LoVo (cell line): ENCODE measurements at places on chromosomes 11 and 22.

GRCh38 chr11:27839226-27839913, 139.1 kb upstream of the BDNF start:
- DNase-seq: no peak

DNA sequence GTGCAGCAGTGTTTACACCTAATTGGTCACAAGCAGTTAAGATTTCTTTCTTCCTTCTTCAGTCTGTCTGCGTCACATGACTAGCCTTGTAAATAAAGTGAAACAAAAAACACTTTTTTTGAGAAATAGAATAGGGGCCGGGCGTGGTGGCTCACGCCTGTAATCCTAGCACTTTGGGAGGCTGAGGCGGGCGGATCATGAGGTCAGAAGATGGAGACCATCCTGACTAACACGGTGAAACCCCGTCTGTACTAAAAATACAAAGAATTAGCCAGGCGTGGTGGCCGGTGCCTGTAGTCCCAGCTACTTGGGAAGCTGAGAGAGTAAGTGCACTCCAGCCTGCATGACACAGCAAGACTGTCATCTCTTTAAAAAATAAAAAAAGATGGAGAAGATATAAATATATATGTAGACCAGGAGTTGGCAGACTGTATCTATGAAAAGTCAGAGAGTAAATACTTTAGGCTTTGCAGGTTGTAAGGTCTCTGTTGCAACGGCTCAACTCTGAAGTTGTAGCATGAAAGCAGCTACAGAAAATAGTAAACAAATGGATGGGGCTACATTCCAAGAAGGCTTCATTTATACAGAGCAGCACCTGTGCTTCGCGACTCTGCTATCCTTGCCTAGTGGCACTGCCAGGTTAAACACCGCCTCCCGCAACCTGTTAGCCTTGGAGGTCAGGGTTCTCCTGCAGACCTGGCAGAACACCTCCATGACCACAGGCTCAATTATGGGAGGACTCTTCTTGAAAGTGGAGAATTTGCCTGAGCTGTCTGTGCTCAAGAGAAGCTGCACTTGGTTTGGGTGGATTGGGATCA, 55.9 kb downstream of the PPP6R2 start:
- no peak for DNase-seq

- DNase-seq: no peak
Measured at GRCh38 chr11:110631551-110631950, 80.7 kb downstream of the ARHGAP20 start.

GRCh38 chr11:66077927-66078326, 7.9 kb downstream of the PACS1 start:
- DNase-seq: no peak

GRCh38 chr11:129279326-129280026, 87.4 kb upstream of the ARHGAP32 start:
- peak; percentile 87 for DNase-seq

GRCh38 chr11:2510626-2511402, 66.0 kb downstream of the KCNQ1 start:
- no peak for DNase-seq

- no peak for DNase-seq
Measured at GRCh38 chr11:119054418-119054817, 2.6 kb downstream of the HYOU1 start.

DNA sequence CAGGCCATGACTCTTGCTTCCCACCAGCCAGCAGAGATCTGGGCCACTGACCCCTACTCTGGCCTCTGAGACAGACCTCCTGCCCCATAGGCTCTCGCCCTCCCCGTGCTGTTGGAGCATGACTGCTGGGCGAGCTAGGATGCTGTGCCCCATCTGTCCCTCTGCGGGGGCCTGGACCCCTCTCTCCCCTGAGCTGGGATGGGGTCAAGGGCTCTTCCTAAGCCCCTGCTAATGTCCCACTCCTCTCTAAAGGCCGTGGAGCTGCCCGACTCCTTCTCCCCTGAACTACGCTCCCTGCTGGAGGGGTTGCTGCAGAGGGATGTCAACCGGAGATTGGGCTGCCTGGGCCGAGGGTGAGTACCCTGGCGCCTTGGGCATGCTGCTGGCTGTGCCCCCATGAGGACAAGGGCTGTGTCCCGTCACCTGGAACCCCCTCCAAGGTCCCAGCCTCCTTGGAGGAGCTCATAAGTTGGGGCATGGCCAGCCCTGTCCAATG, 6.2 kb upstream of the ANKRD13D start:
- no peak for DNase-seq

GRCh38 chr11:121741761-121742361, 289.1 kb upstream of the SORL1-AS1 start:
- DNase-seq: no peak

GRCh38 chr22:30825711-30826505, 131.2 kb downstream of the OSBP2 start:
- no peak for DNase-seq

- DNase-seq: no peak
Measured at GRCh38 chr11:88152381-88152780, 22.9 kb downstream of the RAB38 start.

- DNase-seq: no peak
Measured at GRCh38 chr11:130515829-130516553, 67.5 kb downstream of the ADAMTS15 start.

DNA sequence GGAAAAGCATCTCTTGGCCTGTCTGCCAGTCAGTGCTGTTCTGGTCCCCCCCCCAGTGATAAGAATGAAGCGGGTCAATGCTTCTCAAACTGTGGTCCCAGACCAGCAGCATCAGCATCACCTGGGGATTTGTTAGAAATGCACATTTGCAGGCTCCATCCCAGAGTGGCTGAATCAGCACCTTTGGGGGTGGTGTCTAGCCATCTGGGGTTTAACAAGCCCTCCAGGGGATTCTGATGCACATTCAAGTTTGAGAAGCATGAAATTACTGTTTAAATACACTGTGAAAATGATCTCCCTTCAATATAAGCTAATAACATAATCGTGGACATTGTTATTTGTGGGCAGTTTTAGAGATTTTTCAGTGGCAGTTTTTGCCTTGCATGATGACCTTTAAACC, 133.5 kb downstream of the MYO18B start:
- no peak for DNase-seq

DNA sequence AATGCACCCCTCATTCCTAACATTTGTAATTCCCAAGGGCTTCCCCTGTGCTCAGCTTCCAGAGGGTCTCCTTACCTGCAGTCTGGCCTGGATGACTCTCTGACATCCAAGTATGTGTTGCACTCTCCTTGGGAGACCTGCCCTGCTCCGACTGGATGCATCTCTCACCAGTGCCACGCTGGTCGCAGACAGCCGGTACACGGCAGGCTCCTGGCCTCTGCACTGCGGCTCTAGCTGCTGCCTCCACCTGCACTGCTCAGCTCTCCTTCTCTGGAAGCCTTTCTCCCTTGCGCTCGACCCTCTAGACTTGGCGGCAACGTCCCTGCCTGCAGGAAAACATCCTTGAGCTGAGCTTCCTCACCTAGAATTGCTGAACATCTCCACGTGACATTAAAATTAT, 685.9 kb downstream of the BRD1 start:
- DNase-seq: no peak

GRCh38 chr22:37740455-37741311, 43.8 kb downstream of the TRIOBP start:
- DNase-seq: no peak

- DNase-seq: no peak
Measured at GRCh38 chr22:20863366-20863765, 4.6 kb downstream of the SNAP29 start.

DNA sequence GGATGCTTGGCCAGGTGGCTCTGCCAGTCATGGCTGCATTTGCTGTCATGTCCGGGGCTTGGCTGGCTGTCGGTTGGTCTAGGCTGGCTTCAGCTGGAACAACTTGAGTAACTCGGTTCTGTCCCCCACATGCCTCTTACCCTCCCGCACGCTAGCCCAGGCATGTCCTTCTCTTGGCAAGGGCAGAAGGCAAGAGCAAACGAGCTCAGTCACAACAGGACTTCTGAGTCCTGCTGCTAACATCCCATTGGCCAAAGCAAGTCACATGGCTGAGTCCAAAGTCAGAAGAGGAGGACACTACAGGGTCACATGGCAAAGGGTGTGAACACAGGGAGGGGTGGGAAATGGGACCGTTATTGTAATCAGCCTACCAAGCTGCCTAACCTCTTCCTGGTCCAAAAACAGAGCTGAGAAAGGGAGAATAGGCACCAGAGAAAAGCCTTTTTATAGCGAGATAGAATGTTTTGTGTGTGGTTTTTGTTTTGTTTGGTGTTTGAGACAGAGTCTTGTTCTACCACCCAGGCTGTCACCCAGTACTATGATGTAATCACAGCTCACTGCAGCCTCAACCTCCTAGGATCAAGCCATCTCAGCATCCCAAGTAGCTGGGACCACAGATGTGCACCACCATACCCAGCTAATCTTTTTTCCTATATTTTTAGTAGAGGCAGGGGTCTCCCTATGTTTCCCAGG, 81.9 kb downstream of the MN1 start:
- DNase-seq: peak; percentile 44

- no peak for DNase-seq
Measured at GRCh38 chr11:36487619-36488018, 22.5 kb downstream of the TRAF6 start.

GRCh38 chr11:26974996-26975395, 18.9 kb upstream of the FIBIN start:
- DNase-seq: no peak

DNA sequence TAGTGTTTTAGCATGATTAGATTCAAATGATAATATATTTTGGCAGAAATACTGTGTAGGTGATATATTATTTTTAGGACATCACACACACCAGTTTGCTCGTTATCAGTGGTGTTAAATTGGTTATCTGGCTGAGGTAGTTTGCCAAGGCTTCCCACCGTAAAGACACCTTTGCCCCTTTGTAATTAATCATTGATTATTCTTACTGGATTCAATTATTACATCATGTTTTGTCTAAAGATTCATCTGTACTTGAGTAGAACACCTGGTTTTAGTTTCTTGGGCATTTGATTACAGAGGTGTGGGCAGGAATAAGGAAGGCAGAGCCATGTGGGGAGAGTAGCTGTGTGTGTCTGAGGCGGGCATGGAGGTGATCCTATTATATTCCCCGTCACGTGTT, 39.5 kb upstream of the ST14 start:
- DNase-seq: no peak

- DNase-seq: no peak
Measured at GRCh38 chr11:5973530-5973929, 5.2 kb upstream of the OR56A5 start.

DNA sequence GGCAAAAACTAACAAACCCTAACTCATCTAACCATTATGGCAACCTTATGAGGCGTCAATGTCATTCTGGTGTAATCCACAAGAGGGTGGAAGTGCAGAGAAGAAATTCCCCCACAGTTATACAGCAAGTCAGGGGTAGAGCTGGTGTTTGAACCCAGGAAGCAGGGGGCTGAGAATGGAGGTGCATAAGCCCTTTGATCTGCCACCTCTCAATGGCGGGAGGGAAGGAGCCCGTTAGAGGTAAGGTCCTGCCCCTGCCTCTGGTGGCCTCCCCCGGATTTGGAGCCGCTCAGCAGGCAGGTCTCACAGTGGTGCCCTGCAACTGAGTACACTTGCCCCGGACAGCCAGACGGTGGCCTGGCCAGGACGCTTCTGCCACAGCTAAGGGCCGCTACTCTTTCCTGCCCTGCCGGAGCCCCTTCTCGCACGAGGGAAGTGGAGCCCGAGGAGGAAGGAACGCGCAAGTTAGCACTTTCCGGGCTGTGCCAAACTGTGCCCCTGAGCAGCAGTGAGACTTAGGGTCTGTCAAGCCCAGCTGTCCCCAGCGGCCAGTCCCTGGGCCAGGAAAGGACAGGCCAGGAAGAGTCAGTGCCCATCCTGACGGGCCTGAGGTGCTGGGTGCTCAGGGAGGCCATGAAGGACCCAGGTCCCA, 1.1 kb downstream of the FXYD2 start:
- no peak for DNase-seq

DNA sequence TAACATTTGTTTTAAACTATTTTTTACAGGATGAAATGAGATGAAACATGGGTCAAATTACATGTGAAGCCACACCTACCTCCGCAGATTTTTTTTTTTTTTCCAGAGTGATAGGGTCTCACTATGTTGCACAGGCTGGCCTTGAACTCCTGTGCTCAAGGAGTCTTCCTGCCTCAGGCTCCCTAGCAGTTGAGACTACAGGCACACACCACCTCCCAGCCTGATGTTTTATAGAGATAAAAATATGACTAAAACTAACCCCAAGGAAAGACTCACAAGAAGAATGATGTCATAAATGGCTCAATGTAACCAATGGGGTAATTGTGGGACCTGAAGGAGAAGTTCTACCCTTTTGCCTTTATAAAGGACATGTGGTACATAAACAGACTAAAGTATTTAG, 52.3 kb upstream of the SOX6 start:
- DNase-seq: no peak
